ENCODE measurements at places on chromosomes 2 and 18. TPM values are rescaled to one million over a fixed set of nuclear protein-coding genes. Genes with fewer than 3 reads are reported as not detected.

COL4A4 gene
- 0.25 TPM for total RNA-seq

SRD5A2 gene
- not detected for total RNA-seq

TMEM163 gene
- total RNA-seq = 0.72 TPM

RASGRP3 gene
- 4.9 TPM for total RNA-seq

RABL2A gene
- total RNA-seq = 11.9 TPM
